Cardiac fibroblast (primary cell): ENCODE measurements at places on chromosomes 12 and 14.

GRCh38 chr12:12365931-12366431, 9.1 kb downstream of the BORCS5 start:
- peak; percentile 43 for DNase-seq

- no peak for DNase-seq
Measured at GRCh38 chr14:88234442-88234841, 88.6 kb downstream of the KCNK10 start.

GRCh38 chr14:64501411-64502171, 2.0 kb downstream of the ZBTB25 start:
- peak; percentile 87 for DNase-seq

DNA sequence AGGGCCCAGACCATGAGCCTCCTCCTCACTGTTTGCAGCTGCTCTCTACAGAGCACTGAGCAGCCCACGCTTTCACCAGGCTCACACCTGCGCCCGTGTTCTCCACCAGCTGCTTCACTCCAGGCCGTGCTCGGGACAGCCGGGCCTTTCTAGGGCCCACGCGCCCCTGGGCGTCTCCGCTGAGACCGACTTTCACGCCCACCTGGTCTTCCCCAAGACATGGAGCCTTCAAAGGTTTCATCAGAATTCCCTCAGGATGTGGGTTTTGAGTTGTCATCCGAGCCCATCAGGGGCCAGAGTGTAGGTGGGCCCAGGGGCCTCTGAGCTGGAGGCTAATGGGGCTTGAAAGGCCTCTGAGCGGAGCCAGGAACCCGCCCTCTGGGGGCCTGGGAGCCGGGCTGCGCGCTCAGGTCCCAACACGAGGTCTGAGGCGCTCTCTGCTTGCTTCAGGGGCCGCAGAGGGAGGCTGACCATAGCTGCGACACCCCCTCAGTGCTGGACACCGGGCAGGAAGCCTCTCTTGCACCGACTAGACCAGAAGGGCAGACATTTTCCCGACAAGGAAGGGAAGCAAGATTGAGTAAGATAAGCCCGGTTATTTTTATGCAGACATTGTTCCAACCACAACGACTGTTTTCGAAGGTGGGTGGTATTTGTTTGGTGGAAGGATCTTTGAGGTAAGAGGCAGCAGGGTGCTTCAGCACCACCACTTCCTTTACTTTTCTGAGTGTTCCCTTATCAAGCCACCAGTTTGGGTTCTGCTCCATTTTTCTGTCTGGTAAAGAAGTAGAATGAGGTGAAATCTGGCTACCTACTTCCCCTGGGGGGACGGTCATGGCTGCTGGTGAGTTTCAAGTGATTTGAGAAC, 125.0 kb upstream of the FUT8 start:
- no peak for DNase-seq
